ENCODE measurements at places on chromosomes 7 and 10. TPM values are rescaled to one million over a fixed set of nuclear protein-coding genes. Genes with fewer than 3 reads are reported as not detected.
A peak's percentile ranks its signal among the peaks of the same experiment; 100 is the strongest.

DNA sequence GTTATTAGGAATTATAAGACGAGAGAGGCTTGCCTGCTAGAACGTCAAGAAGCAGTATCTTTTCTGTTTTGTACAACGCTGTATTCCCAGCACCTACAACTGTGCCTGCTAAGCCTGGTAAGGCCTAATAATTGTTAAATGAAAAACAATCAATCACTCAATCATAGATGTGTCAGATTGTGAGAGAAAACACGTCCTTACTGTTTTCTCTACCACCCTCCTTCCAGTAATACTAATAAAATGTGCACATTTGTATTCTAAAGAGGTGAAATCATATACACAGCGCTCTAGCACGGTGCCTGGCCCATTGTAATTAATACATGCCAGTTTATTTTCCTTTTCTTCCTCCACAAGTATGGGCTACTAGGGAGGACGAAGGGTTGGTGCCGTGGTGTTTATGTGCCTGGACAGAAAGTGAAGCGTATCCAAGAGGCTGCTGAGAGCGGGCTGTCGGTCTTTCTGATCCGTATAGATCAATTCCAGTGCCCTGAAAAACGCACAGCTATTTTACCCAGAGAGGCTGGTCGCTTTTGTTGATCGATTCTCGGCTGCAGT, 1.5 kb upstream of the AUTS2 start:
- DNase-seq = no peak
- peak overlapping the region; percentile 78 for H3K4me3 ChIP-seq
- peak overlapping the region; percentile 76 for H3K27ac ChIP-seq
- H3K4me1 ChIP-seq = peaks cover 34% of the 10 kb centered on the region
- H3K36me3 ChIP-seq = no peaks in the 10 kb centered on the region
- H3K27me3 ChIP-seq = peaks cover 2% of the 10 kb centered on the region

DNA sequence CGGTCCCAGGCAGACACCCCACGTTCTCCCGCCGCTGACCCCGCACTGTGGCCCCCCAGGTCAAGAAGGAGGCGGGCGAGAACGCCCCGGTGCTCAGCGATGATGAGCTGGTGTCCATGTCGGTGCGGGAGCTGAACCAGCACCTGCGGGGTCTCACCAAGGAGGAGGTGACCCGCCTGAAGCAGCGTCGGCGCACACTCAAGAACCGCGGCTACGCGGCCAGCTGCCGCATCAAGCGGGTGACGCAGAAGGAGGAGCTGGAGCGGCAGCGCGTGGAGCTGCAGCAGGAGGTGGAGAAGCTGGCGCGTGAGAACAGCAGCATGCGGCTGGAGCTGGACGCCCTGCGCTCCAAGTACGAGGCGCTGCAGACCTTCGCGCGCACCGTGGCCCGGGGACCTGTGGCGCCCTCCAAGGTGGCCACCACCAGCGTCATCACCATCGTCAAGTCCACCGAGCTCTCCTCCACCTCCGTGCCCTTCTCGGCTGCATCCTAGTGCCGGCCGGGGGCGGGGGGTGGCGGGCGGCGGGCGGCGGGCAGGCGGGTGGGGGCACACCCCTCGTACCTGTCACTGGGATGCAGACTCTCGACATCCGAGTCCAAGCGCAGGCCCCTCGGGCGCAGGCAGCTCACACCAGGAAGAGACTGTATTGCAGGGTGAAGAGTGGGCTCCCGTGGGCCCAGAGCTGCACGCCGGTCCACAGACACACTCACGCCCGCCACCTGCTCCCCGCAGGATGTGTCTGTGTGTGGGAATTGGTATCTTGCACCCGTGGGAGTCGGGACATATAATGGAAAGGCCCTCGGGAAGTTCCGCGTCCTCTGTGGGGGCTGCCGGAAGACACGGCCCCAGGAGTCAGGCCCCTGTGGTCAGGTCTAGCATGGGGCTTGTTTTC, 9.6 kb downstream of the MAFK start:
- H3K27ac ChIP-seq = no peak overlapping the region
- peaks cover 3% of the 10 kb centered on the region for H3K4me1 ChIP-seq
- no peak overlapping the region for H3K4me3 ChIP-seq
- H3K27me3 ChIP-seq = no peaks in the 10 kb centered on the region
- DNase-seq = no peak

Gene SLF2
- 35.4 TPM for total RNA-seq

DNA sequence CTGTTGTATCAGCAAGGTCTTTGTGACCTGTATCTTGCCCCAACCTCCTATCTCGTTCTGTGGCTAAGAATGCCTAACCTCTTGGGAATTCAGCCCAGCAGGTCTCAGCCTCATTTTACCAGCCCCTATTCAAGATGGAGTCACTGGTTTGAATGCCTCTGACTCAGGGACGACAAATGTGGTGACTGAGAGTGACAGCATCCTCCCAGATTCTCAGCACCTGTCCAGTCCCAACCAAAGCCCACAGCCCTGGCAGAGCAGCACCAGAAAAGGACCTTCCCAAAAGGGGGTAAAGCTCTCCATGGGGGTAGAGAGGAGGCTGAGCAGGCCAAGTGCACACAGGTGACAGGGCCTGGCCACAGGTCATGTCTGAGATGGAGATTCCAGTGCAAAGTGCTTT, 35.4 kb upstream of the GPAM start:
- DNase-seq = no peak
- H3K27me3 ChIP-seq = no peaks in the 10 kb centered on the region
- no peaks in the 10 kb centered on the region for H3K36me3 ChIP-seq
- no peak overlapping the region for H3K27ac ChIP-seq

Gene SPDYE16
- total RNA-seq = 0.32 TPM

DNA sequence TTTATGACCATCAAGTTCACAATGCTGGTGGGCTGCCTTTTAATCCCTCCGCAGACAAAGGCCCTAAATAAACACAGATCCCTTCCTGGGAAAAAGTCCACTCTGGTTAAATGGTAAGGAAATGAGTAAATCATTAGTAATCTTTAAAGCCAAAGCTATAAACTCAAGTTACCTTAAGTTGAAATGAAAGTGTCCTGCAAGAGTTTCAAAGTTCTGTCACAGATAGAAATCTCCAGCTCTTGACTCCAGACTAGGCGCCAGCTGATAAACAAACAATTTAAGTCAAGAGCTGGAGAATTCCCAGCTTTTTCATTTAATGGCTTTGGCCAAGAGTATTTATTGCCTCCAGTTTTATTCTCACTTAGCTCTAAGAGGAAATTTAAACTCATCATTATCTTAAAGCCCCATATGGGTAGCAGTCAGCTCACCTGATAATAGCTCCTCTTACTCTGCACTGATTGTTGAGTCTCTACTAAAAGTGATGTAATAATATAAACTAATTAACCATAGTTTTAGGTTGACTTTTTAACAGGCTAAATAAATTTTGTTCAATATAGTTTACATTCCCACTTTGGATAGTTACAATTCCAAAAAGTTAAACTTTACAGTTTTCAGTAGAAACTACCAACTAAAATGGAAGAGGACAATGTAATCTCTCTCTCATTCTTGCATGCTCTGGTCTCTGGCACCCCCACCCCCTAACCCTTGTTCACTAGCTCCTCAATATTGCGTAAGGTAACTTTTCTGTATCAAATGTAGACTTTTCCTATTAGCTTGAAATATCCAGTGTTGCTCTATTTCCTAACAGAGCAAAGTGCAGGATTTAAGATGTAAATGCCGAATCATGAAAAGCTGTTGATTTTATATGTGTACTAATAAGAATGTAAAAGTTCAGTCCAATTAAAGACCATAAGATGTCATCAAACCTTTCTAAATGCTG, 56.1 kb downstream of the HIBADH start:
- no peak overlapping the region for H3K4me3 ChIP-seq
- DNase-seq = no peak

Gene GPR15LG
- not detected for total RNA-seq

DNA sequence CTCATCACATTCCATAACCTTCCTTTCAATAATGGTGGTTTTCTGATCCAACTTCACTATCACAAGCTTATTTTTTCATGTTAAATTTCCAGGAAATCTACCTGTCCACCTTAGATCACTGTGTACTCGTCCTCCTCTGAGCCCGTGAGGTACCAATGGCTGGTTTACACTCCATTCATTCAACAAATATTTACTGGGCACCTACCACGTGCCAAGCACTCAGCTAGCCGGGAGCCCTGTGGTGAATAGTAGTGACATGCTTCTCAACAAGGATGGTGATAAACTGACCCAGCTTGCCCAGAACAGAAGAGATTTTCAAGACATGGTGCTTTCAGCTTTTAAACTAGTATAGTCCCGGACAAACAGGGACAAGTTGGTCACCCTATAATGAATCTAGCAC, 98.2 kb downstream of the FAM204A start:
- H3K27me3 ChIP-seq = peaks cover 15% of the 10 kb centered on the region
- H3K4me1 ChIP-seq = no peaks in the 10 kb centered on the region
- H3K36me3 ChIP-seq = no peaks in the 10 kb centered on the region
- no peak for DNase-seq
- H3K4me3 ChIP-seq = no peak overlapping the region

- no peak overlapping the region for H3K4me3 ChIP-seq
- no peak for DNase-seq
- no peak overlapping the region for H3K27ac ChIP-seq
- peaks cover 19% of the 10 kb centered on the region for H3K4me1 ChIP-seq
Observed at GRCh38 chr7:141992156-141992555, 3.5 kb upstream of the MGAM start.

DNA sequence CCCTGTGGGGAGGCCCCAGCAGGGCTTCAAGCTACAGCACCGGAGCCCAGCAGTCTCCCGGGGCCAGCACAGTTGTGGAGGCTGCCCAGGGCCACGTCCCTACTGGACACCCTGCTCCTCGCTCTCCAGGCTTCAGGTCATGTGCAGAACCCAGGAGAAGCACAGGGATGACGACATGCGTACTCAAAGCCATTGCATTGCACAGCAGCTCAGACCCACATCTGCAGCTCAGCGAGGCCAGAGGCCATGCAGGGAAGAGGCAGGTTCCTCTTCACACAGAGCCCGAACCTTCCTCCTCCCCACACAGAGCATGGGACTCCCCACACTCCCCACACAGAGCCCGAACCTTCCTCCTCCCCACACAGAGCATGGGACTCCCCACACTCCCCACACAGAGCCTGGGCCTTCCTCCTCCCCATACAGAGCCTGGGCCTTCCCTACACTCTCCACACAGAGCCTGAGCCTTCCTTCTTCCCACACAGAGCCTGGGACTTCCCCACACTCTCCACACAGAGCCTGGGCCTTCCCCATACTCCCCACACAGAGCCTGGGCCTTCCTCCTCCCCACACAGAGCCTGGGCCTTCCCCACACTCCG, 12.3 kb downstream of the CFAP46 start:
- H3K4me3 ChIP-seq = no peak overlapping the region
- H3K36me3 ChIP-seq = no peaks in the 10 kb centered on the region
- no peak for DNase-seq
